ENCODE measurements at places on chromosomes 5 and 9.
A peak's percentile ranks its signal among the peaks of the same experiment; 100 is the strongest.

DNA sequence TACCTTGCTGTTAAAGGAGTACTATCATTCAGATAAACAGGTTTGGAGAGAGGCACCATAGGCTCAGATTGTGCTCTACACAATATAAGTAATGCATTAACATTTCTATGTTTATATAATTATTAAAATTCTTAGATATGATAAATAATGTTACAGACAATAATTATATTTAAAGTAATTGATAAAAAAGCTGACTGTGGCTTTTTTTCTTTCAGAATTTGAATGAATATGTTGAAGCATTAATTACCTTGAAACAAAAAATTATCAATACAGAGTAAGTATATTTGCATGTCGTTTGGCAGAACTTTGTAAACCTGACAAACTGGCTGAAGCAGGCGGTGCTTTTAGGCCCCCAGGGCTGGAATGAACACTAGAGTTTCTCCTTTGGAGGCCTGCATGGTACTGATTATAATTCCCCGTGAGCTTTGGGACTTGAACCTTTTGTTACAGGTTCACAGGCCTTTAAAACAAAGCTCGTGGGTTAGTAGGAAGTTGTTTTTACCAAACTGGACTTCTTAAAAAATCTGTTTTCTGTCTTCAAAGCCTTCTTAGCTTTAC lies 13.8 kb downstream of the ICE1 start:
- peak; percentile 87 for DNase-seq

- DNase-seq = no peak
Observed at GRCh38 chr9:69949396-69949795, 94.3 kb upstream of the MAMDC2 start.

DNA sequence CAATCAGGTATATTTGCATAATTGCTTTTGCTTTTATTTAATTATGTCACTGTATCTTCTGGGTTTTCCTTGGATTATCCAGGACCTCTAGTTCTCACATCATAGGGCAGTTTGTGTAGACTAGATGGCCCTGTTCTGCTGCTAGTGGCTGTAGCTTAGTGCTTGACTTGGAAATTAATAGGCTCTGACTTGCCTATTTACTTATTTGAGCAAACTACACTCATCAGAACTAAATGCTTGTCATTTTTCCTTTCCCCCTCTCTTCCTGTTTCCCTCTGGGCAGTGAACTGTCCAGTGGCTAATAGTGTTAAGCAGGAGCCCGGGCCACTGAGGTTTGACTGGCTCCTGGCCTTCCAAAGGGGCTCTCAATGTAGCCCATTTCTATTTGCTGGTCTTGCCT lies 135.7 kb downstream of the MAN2A1 start:
- no peak for DNase-seq

- DNase-seq = no peak
Observed at GRCh38 chr5:151182976-151183375, 25.4 kb upstream of the ANXA6 start.

GRCh38 chr5:131206772-131207171 lies 36.0 kb downstream of the LYRM7 start:
- no peak for DNase-seq

Data from NCI-H1048 (cell line).